ENCODE measurements at places on chromosomes 16 and 17.

DNA sequence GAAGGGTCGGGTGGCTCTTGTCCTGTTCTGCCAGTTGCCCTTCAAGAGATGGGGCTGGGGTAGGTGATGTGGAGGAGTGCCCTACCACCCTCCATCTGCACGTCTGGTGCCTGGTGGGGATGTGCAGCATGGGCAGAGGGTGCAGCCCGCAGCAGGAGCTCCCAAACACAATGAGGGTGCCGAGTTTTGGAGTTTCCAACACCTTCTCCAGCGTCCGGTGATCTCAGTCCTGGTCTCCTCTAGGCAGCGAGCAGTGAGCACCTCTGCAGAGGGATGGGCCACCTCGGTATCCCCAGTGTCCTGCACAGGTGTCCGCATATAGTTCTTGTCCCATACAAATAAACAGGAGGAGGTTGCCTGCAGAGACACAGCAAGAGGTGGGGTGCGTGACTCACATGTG, 136.0 kb downstream of the ENGASE start:
- DNase-seq: no peak

DNA sequence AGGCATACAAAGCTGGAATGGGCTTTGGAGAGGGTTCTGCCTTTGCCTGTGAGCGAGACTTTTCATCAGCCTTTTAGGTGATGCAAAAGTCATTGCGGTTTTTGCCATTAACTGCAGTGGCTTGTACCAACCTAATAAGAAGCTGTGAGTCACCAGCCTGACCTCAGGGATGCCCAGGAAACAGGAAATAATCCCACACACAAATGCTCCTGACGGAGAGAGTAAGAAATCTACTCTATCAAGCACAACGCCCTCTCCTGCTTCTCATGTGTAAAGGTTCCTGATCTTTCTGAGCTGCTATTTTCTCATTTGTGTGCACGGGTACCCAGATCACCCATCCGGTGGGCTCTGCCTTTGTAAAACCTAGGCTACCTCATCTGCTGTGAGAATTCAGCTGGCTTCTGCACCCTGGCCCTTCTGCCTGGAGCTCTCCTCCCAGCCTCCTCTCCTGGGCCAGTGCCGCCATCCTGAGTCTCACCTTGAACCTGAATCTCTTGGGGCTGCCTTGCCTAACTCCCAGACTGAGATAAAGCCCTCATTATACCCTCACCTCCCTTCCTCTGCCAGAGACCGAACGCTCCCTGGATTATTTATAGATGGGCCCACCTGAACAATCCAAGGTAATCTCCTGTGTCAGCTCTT, 299.7 kb downstream of the C16orf95 start:
- no peak for DNase-seq

- DNase-seq: no peak
Measured at GRCh38 chr16:68275611-68276191, 11.4 kb downstream of the SLC7A6 start.

GRCh38 chr17:1228781-1229348, 41.4 kb upstream of the BHLHA9 start:
- no peak for DNase-seq

GRCh38 chr16:24539850-24540601, 660 bp downstream of the RBBP6 start:
- peak; percentile 40 for DNase-seq

DNA sequence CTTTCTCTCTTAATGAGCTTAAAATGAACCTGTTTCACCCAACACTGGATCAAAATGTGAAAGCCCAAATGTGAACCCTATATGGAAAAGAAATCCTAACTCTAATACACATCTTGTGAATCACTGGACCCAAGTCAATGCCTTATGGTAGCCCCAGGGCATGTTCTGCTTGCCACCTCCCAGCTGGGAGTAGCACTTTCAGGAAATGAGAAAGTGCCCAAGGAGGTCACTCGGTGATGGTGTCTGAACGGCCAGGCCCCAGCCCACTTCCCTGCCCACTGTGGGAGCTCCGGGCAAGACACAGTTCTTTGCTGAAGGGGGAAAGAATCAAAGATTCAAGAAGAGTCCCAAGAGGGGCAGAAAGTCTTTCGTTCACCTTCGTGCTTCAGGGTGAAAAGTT, 46.1 kb downstream of the GTF3C1 start:
- DNase-seq: no peak

DNA sequence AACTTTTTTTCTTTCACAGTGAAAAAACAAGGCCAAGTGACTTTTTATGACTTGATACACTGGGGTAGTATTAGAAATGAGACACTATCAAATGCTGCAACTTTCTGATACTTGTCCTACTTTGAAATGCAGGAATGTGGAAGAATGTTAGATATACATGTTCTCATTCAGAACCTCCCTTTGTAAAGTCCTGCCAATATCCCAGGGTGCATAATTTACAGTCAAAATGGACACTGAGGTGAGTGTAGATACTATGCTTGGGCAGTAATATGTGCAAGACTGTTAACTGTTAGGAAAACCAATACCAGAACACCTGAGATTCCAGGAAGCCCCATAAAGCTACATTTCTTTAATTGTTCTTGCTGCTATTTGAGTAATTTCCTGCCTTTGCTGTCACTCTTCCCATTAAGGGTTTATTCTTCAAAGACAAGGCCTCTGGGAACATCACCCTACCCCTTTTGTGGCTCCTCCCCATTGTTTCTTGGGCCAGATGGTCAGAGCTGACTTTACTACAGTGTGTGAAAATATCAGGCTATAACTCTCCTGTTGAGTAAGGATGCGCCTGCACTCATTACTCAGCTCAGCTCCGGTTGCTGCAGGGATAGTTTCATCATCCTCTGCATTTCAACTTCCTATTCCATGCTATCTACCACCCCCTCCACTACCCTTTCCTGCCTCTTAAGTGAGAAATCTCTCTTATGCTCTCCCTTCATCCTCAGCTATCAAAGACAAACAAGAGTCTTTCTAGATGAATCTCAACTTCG, 48.7 kb downstream of the TMEM100 start:
- DNase-seq: no peak
